Left ventricle myocardium inferior (tissue), 1 donor: ENCODE measurements at places on chromosomes 12 and 14. TPM values are rescaled to one million over a fixed set of nuclear protein-coding genes. Genes with fewer than 3 reads are reported as not detected.

DNA sequence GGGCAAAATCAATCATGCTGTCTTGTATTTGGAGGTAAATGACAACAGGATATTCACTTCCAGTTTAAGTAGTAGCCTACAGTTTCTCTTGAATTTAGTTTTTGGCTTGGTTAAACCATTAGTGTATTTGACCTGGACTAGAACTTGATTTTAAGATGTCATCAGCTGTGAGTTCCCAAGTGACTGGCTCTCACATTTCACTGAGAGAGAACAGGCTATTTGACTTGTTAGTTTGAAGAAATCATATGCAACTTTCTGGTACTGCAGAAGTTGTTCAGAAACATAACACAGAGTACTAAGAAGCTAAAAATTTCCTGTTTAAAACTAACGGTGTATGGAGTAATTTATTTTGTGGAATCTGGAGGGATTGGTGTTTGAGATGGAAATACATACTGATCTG, 22.3 kb downstream of the MNAT1 start:
- DNase-seq = no peak

Gene RDH12
- total RNA-seq = not detected

DNA sequence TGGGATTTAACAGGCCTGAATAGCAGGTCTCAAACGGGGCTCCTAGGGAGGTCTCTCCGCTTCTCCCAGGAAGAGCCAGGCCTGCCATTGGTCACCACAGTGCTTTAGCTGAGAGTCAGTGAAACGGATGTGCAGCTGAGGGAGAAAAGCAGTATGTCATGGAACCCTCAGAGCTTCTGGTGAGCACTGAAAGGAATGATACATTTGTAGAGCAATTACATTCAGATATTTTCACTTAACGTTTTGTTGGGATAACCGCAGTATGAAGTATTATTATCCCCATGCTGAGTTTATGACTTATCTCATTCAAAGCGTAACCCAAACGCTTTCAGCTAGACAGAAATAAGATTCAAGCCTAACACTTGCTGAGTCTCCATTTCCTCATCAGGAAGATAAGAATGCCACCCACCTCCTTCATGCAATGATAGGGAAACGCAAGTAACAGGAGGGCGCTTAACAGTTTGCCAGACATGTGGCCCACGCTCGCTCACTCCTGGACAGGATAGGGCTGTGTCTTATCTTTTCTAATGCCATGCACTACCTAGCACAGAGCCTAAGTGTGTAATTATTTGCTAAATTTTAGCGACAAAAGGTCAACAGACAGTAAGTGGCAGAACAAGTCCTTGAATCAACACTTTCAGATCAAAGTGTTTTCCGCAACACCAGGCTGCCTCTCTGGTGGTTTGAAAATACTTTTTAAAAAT, 28.2 kb downstream of the DAD1 start:
- DNase-seq = no peak

GRCh38 chr14:33039311-33039710, 100.6 kb downstream of the NPAS3 start:
- DNase-seq = no peak

GRCh38 chr14:32329690-32330285, 690 bp downstream of the AKAP6 start:
- no peak for DNase-seq

- no peak for DNase-seq
Measured at GRCh38 chr12:58803908-58804307, 116.4 kb downstream of the LRIG3 start.

- DNase-seq = no peak
Measured at GRCh38 chr12:75658901-75659823, 147.8 kb upstream of the KRR1 start.
